ENCODE measurements at places on chromosomes 7 and 10.
A peak's percentile ranks its signal among the peaks of the same experiment; 100 is the strongest.

- DNase-seq, result no peak
Observed at GRCh38 chr7:51077316-51077986, 239.2 kb downstream of the COBL start.

DNA sequence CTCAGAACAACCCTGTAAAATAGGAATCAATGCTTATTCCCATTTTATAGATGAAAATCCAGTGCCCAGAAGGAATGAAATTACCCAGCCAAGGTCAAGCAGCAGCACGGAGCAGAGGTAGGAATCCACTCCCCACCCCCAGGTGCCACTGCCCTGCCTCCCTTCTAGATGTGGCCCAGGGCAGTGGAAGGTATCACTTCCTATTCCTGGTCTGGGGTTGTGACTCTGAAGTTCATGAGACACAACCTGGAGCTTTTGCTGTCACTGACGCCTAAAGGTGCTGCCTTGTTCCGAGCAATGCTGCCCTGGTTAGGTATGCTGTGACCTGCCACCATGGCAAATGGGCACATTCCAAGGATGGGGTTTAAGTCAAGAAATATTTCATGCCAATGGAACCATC is 53.6 kb downstream of the PIK3AP1 start:
- DNase-seq, result no peak

GRCh38 chr10:86876748-86877147 is 80.7 kb downstream of the MMRN2 start:
- no peak for DNase-seq

DNA sequence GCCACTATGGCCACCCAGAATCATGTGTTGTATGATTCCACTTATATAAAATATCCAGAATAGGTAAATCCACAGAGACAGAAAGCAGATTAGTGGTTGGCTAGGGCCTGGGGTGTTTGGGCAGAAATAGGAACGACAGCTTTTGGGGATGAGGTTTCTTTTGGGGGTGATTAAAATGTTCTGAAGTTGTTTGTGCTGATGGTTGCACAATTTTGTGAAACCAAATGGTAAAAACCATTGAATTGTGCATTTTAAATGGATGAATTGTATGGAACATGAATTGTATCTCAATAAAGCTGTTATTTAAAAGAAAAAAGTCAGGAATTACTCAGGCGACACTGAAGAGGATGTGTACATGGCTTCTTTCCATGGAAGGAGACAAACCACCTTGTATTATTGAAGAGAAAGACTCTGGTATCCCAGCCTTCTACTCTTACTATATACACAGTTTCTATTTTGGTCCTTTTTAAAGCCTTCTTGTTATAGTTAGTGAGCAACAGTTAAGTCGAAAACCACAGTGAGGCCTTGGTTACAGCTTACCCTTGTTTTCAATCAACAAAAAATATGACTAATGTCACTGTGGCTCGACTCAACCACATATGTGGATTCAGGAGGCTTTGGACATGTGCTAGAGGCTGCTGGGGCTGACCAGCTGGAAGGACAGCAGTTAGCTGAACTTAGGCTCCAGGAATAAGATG is 57.1 kb upstream of the KMT2E start:
- peak; percentile 72 for DNase-seq

GRCh38 chr10:35306852-35307251 is 29.5 kb upstream of the CCNY start:
- DNase-seq, result no peak

Data from CD4-positive, alpha-beta T cell treated with Interleukin-15 for 4 hours (primary cell).